ENCODE measurements at places on chromosomes 3 and 15.

DNA sequence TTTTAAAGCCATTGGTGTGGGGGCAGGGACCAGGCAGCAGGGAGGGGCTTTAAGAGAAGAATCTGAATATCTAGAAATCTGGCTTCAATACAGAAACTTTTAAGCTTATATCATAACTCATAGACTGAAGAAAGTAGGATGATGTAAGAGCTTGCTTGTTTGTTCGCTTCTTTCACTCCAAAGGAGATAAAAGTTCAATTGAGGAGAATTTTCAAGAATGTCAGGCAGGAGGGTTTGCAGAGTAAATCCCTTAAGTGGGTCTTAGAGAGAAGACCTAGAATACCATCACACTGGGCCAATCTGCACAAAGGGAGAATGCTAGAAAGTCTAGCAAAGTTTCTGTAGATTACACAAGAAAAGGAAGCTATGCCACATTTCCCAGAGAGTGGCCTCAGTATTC, 4.1 kb upstream of the HLTF start:
- DNase-seq = no peak

DNA sequence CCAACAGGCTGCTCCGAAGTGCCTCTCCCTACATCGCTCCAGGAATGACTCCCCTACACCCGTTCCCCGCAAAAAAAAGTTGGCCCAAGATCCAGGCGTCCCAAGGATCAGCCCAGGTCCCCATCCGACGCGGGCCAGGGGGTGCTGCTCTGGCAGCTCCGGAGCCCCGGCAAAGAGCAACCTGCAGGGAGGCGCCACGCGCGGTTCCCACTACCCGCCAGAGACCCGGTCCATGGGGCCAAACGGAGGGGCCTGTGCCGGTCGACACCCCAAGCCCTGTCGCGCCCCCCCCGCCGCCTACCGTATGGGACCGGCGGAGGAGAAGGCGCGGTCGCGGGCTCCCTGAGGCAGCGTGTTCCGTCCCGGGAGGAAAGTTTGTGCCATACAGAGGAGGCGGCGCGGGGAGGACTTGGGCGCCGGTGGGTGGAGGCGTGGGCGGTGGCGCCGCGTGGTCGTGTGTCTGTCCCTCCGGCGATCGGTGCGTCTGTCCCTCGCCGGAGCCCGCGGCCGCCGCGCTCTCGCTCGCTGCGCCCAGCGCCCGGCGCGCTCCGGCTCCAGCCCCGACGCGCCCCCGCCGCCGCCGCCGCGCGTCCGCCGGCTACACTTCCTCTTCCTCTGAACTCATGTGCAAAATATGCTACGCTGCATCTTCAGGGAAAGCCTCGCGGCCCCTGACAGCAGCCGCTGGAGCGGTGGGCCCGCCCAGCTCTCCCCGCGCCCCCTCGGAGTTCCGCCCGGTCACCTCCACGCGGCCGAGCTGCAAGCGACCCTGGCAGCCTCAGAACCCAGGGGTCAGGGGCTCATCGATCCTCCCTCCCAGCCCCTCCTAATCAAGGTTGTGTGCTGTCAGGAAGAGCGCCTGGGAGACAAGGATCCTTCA, at the start of gene RFTN1:
Gene RFTN1, minus strand, starts transcription at position 559 of the 880 bp plus-strand sequence. CDS start 19,830 bp downstream, outside the sequence.
- peak; percentile 34 for DNase-seq

- DNase-seq = no peak
Observed at GRCh38 chr3:21435871-21436270, 315.1 kb downstream of the ZNF385D start.

- DNase-seq = no peak
Observed at GRCh38 chr3:25849091-25849490, 59.2 kb downstream of the OXSM start.

DNA sequence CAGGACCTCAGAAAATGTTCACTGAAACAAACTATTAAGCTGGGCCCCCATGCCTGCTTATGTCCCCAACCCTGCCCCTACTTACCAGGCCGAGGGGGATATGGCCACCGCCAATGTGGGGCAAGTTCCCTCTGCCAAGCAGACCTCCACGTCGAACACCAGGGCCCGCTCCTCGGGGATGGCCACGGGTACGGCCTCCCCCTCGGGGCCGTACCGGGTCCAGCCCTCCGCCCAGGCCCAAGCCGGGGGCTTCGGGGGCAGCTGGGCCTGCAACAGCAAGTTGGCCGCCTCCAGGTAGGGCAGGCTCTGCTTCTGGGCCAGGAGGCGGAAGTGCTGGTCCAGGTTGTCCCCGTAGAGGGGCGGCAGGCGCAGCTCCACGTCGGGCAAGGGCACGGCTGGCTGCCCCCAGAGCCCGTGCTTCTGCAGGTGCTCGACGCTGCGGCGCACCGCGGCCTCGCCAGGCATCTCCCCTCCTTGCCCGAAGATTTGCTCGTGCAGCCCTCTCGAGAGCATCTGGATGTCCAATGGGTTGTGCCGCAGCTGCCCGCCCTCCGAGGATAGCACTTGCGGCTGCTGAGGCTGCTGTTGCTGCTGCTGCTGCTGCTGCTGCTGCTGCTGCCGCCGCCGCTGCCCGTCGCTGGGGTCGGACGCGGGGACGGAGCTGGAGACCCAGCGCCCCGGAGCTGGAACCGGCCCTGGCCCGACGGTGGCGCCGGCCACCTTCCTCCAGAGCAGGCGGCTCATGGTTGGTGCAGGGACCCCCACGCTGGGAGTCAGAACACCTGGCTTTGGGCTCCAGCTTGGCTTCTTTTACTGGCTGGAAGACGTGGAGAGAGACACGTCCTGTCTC, 1.4 kb downstream of the POLG start:
- no peak for DNase-seq

DNA sequence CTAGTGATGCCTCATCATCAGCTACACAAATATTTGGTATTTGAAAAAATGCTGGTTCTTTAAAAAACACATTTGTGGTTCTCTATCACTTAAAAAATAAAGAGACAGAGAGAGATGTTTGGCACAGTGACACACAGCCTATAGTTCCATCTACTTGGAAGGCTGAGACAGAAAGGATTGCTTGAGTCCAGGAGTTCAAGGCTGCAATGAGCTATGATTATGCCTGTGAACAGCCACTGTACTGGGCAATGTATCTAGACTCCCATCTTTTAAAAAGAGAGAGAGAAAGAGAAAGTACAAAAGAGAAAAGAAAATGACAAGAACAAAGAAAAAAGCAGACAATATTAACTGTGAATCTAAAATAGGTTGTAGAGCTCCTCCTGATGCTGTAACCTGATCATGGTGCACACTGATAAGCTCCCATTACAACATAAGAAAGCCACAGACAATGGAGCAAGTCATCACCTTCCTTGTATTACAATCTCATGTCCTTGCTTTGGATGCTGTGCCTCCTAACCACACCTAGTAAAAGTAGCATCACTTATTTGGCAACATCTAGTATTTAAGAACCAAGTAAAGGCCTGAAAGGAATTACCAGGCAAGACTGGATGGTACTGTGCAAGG, 31.7 kb upstream of the MAP4 start:
- no peak for DNase-seq

DNA sequence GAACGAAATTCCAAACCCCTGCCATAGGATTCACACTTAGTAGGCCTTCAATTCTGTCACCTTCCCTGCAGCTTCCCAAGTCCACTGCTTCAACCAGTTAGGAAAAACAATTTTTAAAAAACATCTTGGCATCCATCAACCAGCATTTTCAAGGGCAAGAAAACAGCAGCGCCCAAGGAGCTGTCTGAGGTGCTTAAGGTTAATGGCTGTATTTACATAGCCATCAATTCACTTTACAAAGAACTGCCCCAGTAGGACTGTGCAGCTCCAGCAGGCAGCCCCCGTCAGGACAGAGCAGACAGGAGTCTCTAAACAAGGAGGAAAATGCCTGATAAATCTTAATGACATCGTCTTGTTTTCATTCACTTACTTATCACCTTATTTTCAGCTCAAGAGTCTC, 13.3 kb downstream of the TAFA4 start:
- no peak for DNase-seq

GRCh38 chr3:55169608-55170072, 241.8 kb upstream of the LRTM1 start:
- no peak for DNase-seq

- DNase-seq = no peak
Observed at GRCh38 chr3:141998669-141999290, 122.3 kb downstream of the ATP1B3 start.

GRCh38 chr3:36227980-36228379, 152.3 kb upstream of the STAC start:
- DNase-seq = no peak

DNA sequence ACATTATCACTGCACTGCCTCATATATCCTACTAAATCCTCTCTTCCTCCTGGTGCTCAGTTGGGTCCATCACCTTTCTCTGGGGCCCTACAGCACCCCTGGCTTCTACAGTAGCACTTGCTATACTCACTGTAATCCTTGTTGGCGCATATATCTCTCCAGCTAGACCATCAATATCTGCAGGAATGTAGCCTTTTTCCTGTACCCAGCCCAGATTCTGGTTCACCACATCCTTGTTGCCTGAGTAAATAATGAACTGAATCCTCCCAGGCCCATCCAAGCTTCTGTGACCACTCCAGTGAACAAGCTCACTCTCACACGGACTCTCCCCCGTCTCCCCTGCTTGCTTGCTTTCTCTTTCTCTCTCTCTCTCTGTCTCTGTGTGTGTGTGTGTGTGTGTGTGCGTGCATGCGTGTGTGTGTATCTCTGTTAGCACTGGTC, 62.5 kb upstream of the LIPC start:
- DNase-seq = no peak

DNA sequence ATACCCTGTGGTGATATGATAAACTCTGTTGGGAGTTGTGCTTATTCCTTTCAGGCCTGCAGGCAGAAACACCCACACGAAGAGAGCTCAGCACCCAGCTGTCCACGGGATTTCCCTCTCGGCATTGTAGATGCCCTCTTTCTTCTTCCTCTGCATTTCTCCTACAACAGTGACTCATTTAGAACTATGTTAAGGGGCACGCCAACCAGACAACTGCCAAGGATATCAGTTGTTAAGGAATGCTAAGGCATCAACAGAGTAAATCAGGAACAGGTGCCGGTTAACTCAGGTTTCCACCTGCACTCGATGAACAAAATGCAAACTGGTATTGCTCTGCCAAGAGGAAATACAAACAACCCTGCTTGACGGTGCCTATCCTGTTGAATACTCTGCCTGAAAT, 270.0 kb upstream of the PEX5L start:
- DNase-seq = peak; percentile 24

DNA sequence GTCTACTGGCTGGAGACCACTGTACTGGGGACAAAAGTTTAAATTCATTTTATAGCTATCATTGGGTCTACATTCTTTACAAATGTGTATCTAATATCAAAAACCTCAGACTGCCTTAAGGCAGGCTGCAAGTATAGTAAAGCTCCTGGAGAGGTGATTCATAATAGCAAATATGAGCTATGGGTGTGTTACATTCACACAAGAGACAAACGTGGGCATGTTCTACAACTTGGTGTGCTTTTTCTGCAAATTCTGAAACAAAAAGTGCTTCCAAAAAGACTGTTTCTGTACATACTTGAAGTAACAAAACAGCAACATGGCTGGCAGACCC, 1101.4 kb downstream of the ROBO1 start:
- DNase-seq = no peak

GRCh38 chr15:74302821-74303359, 64.6 kb downstream of the CYP11A1 start:
- DNase-seq = peak; percentile 32

DNA sequence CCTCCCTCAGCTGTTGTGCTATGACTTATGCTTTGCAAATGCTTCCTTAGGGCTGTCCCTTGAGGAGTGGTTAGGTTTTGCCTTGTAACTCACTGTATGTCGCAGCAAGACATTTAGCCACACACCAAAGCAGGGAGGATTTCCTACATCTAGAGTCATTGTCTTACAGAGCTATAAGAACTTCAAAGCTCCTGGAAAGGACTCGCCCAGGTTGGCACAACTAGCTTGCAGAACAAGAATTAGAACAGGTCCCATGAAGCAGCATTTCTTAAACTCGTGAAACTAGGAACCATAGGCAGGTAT, 19.4 kb upstream of the ACAP2 start:
- DNase-seq = no peak

DNA sequence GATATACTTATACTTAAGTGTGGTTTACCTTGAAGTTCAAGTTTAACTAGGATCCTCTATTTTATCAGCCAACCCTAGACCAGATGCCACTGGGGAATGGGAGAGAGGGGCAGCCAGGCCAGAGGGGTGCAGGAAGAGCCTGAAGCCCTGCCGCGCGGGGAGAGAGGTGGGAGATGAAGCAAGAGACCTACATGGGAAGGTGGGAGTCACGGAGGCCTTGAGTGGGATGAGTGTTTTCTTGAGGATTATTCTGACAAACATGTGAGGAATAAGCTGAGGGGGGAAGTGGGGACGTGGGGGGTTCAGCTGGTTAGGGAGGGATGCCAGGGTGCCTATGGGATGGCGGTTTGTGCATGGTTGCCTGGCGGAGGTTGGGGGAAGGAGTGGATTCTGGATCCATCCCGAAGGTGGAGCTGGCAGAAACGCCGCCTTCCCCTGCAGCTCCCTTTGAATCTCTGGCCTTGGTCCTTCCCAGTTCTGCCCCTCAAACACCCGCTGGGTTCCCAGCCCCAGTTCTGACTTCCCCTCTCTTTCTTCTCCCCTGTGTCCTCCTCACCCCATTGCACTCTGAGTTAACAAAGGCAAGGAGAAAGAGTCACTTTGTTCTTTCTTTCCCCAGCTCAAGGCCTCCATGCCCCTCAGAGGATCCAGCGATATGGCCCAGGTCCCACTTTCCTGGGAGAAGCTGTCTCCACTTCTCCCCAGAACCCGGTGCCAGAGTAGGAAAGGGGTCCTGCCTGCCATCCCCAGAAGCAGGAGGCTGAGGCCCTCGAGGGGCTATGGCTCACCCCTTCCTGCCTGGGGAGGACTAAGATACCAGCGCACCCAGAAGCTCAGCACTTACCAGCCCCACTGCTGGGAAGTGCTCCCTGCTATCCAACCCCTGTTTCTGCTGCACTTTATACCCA, 274.2 kb downstream of the UACA start:
- DNase-seq = no peak

- no peak for DNase-seq
Observed at GRCh38 chr15:31337352-31338031, 10.9 kb downstream of the KLF13 start.

GRCh38 chr3:176920766-176921160, 276.5 kb downstream of the TBL1XR1 start:
- DNase-seq = no peak

DNA sequence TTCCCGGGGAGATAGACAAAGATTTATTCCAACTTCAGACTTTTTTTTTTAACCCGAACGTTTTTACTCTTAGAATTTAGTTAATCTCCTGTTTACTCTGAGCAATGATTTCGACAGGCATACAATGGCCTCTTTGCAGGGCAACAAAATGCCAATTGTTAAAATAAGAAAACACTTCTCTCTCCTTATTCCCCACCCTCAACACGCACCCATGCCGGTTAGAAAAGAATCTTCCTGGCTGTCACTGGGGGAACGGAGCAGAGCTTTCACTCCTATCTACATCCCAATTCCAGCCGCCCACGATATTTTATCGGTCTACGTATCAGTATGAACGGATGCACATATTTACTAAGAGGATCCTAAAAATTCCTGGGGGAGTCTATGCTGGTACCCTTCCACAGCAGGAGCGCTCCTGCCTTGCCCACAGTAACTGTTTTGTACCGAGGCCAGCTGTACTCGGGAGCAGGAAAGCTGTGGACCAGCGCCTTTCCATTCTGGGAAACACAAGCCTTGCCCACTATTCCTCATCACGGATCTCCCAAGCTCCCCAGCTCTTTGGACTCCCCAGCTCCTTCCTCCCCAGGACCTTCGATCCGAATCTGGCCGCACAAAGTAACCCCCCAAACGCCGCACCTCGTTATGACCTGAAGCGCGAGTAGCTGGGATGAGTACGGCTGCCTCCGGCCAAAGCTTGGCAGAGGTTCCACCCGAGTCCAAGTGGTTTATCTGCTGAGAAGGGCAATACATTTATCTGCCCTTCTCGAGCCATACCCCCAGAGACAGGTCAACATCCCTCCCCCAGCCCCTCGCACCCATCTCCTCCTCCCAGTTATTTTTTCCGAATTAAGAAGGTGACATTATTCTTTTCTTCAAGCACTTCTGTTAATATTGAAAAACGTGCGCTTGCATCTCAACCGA, 2.2 kb upstream of the FOXB1 start:
- DNase-seq = no peak
